Activated CD4-positive, alpha-beta T cell treated with anti-CD3 and anti-CD28 coated beads, Interleukin-2, amount 50 U/mL, for 24 hours (primary cell): ENCODE measurements at places on chromosomes 2 and 18.

DNA sequence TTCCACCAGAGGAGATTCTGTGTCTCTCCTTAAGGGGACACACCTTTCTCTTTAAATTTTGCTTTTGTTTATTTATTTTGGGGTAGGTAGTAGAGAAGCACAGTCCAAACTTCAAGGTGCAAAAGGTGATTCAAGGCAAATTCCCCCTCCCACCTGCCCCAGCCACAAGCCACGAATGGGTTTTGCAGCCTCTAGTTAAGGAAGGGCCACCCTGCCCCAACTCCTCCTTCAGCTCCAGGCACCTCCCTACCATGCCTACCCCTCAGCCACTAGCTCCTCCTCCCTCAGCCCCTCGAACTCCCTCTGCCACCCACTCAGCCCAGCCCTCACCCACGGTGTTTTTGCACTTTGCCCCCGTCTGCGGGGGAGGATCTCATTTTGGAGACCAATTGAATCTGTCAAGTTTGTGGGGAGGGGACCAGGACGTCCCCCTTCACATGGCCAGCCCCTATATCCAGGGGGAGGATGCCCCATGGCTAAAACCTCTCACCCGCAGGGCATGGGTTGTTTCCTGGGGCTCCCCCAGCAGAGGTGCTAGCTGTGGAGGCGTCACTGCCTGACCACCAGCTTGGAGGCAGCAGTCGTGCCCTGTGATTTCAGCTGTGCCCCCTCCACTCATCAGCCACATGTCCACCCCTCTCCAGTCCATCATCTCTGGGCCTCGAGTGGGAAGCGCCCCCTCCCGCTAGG is 4.5 kb downstream of the HAAO start:
- no peak for DNase-seq

DNA sequence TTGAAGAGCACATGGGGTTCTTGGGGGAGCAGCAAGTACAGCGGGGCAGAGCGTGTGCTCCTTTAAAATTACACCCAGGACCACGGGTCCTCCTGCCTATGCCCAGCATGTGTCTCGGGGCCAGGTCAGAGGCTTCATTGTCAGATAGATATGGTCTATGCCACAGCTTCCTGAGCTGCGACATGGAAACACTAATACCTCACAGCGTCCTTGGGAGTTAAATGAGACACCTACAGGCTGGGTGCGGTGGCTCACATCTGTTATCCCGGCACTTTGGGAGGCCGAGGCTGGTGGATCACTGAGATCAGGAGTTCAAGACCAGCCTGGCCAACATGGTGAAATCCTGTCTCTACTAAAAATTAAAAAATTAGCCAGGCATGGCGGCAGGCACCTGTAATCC is 110.8 kb upstream of the ATL2 start:
- no peak for DNase-seq

GRCh38 chr18:65124633-65125032 is 626.2 kb upstream of the CDH7 start:
- no peak for DNase-seq

GRCh38 chr2:25268139-25268538 is 73.6 kb downstream of the DNMT3A start:
- no peak for DNase-seq

GRCh38 chr18:9416563-9417072 is 58.7 kb upstream of the RALBP1 start:
- no peak for DNase-seq
